Chondrocyte (in vitro differentiated cells): ENCODE measurements at places on chromosomes 12 and 14. TPM values are rescaled to one million over a fixed set of nuclear protein-coding genes. Genes with fewer than 3 reads are reported as not detected.
A peak's percentile ranks its signal among the peaks of the same experiment; 100 is the strongest.

The MYF6 gene
- total RNA-seq, result not detected in 3 replicates

The DRAM1 gene
- 7.0 to 11.6 TPM (median 9.3 TPM) in 3 replicates for total RNA-seq

The FOXG1 gene
- not detected in 3 replicates for total RNA-seq

The PRKD1 gene
- 10.1 to 14.5 TPM (median 11.1 TPM) in 3 replicates for total RNA-seq

The BTG1 gene
- total RNA-seq, result 28.3 to 56.8 TPM (median 53.6 TPM) in 3 replicates

The EPYC gene
- total RNA-seq, result not detected in 3 replicates

The KRT82 gene
- not detected in 3 replicates for total RNA-seq

The PLCZ1 gene
- total RNA-seq, result not detected in 3 replicates

DNA sequence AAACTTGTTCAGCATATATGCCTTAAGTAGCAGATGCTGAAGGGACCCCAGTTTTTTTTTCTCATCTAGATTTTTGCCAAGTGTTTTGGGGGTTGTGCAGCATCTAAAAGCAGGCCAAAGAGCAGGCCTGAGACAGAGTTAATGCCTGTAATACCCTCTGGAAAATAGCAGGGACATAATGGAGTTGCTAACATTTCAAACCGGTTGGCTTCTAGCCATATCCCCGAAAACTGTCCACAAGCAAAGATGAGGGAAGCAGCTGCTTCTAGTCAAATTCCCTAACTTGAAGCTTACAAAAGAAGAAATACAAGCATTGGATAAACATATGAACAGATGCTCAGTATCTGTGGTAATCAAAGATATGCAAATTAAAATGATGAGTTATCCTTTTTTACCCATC, 52.1 kb upstream of the AEBP2 start:
- DNase-seq, result no peak
- H3K27me3 ChIP-seq, result no peaks in the 10 kb centered on the region
- H3K4me1 ChIP-seq, result peaks cover 7% of the 10 kb centered on the region
- no peaks in the 10 kb centered on the region for H3K36me3 ChIP-seq
- H3K4me3 ChIP-seq, result no peak overlapping the region

- H3K4me3 ChIP-seq, result no peak overlapping the region
- H3K4me1 ChIP-seq, result no peaks in the 10 kb centered on the region
- no peak overlapping the region for H3K27ac ChIP-seq
- no peak for DNase-seq
- H3K36me3 ChIP-seq, result no peaks in the 10 kb centered on the region
These were observed 793.3 kb downstream of the DIO2 start for GRCh38 chr14:79417961-79418360.

DNA sequence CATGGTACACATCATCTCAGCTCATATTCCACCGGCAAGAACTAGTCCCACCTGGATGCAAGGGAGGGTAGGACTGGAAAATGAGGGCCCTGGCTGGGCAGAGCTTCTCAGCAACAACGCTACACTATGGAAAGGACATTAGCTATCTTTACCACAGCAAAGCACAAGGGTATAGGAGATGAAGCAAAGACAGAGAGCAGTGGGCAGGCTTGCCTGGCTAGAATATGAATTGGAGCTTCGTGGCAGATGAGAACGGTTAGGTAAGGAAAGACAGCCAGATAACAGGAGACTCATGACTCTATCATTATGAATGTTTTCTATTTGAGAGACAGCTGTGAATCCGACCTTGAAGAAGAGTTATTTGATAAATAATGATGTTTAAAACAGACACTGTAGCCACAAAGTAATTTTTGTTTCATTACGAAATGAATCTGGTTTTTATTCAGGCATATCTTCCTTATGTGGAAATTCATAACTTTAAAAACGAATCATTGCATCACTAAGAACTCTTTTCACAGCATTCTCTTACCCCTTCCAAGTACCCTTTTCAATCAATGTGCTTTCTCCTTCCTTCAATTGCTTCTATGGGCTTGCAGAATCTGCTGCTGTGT, 59.1 kb upstream of the PCED1B start:
- H3K27ac ChIP-seq, result no peak overlapping the region
- no peak for DNase-seq
- H3K4me3 ChIP-seq, result no peak overlapping the region
- no peaks in the 10 kb centered on the region for H3K36me3 ChIP-seq
- H3K27me3 ChIP-seq, result no peaks in the 10 kb centered on the region

DNA sequence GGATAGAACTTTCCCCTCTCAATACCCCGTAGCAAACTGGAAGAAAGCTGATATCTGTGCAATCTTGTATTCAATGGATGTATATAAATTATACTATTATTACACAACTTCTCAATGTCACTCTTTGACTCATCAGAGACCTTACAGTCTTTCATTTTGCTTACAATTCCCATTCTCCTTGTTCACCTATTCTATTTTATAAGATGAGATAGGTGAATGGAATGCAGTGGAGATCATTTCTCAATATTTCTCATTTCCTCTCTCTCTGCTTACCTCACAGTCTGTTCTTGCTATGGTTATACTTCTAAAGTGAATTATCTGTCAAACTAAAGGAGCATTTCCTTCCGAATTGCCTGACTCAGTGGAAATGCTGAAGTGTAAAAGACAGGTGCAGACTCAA, 14.9 kb downstream of the FOXA1 start:
- peaks cover 52% of the 10 kb centered on the region for H3K27me3 ChIP-seq
- H3K27ac ChIP-seq, result no peak overlapping the region
- DNase-seq, result no peak
- no peak overlapping the region for H3K4me3 ChIP-seq
- H3K36me3 ChIP-seq, result no peaks in the 10 kb centered on the region
- no peaks in the 10 kb centered on the region for H3K4me1 ChIP-seq

- H3K36me3 ChIP-seq, result no peaks in the 10 kb centered on the region
- H3K27me3 ChIP-seq, result peaks cover 23% of the 10 kb centered on the region
These were observed 342.9 kb downstream of the PAWR start for GRCh38 chr12:79347866-79348265.

GRCh38 chr12:119171691-119172425, 6.9 kb upstream of the HSPB8 start:
- H3K27ac ChIP-seq, result no peak overlapping the region
- H3K4me3 ChIP-seq, result no peak overlapping the region
- H3K4me1 ChIP-seq, result peaks cover 10% of the 10 kb centered on the region
- no peaks in the 10 kb centered on the region for H3K36me3 ChIP-seq
- peaks cover 29% of the 10 kb centered on the region for H3K27me3 ChIP-seq

GRCh38 chr12:90304231-90304630, 595.6 kb upstream of the ATP2B1 start:
- H3K36me3 ChIP-seq, result no peaks in the 10 kb centered on the region
- no peak for DNase-seq
- no peak overlapping the region for H3K27ac ChIP-seq
- H3K4me3 ChIP-seq, result no peak overlapping the region
- H3K27me3 ChIP-seq, result no peaks in the 10 kb centered on the region
- H3K4me1 ChIP-seq, result peaks cover 33% of the 10 kb centered on the region

DNA sequence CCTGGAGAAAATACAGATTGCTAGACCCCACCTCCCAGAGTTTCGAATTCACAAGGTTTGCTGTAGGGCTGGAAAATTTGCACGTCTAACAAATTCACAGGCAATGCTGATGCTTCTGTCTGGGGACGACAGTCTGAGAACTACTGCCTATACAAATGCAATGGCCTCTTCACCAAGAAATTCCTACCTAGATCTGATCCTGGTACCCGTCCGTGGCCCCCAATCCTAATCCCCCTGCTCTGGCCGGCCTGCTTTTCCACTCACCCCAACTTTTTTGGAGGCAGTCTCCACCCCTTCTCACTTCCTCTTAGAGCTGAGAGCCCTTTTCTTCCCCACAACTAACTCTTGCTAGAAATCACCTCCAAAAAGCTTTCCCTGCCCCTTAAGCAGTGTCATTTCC, 3.1 kb upstream of the SSH1 start:
- H3K4me1 ChIP-seq, result peaks cover 24% of the 10 kb centered on the region
- H3K36me3 ChIP-seq, result peaks cover 11% of the 10 kb centered on the region
- H3K4me3 ChIP-seq, result no peak overlapping the region

DNA sequence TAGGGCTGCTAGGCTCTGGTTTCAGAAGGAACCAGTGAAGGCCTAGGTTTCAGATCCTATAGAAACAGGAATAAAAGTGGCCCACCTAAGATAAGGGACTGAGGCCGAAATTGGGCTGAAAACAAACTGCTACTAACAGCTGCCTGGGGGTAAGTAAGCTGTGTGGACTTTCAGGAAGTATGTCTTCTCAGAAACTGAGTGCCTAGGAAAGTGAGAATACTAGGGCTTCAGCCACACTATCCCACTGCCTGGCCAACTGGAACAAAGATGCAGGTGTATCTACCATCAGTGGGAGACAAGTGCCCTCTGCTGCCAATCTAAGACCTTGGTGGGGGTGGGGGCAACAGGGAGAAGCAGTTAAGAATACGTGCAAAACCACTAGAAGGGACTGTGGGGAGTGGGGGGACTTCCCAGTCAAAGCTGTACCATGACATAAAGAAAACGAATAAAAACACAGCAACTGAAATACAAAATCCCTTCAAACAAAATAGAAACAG, 82.5 kb downstream of the MED13L start:
- peaks cover 78% of the 10 kb centered on the region for H3K4me1 ChIP-seq
- DNase-seq, result no peak
- H3K27ac ChIP-seq, result peak overlapping the region; percentile 17
- H3K36me3 ChIP-seq, result no peaks in the 10 kb centered on the region
- no peak overlapping the region for H3K4me3 ChIP-seq

DNA sequence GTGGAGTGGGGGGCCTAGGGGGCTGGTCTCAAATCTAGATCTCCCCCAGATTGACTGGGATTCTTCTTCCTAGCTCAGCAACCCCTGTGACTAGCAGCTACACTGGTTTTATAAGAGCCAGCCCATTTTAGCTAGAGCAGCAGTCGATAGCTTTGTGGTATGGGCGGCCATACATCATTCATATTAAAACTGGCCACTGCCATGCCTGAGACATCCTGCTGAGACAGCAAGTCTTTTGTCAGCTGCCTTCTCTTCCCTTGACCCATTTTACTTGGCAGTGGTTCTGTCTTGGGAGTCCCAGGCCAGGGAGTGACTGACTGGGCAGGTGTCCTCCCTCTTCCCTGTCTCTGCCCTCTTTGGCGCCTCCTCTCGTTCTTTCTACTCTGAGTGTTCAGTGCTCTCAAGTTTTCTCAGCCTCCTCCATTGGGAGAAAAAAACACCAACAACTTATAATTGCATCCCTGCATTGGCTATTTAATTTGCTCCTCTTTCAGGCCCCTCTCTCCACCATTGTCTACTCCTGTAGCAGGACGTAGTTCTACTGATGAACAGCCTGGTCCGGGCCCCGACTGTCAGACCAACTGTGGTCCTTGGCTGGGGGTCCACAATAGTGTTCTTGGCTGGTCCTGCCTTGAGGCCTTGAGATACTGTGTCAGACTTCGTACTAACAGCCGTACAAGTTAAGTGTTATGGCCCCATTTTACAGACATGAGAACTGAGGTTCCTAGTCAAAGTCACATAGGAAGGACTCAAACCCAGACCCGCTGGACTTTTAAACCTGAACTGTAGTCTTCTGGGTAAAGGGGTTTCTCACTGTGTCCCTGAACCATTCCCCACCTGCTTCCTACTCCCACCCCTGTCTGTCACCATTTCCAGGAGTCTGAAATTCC, 18.3 kb upstream of the JDP2 start:
- no peaks in the 10 kb centered on the region for H3K4me1 ChIP-seq
- no peak overlapping the region for H3K4me3 ChIP-seq
- no peak for DNase-seq

GRCh38 chr14:100841066-100841760, 15.3 kb downstream of the MEG3 start:
- DNase-seq, result peak; percentile 68
- H3K36me3 ChIP-seq, result no peaks in the 10 kb centered on the region
- H3K27ac ChIP-seq, result no peak overlapping the region

GRCh38 chr12:5204271-5204670, 160.6 kb downstream of the KCNA5 start:
- no peaks in the 10 kb centered on the region for H3K4me1 ChIP-seq
- H3K27ac ChIP-seq, result no peak overlapping the region
- no peak overlapping the region for H3K4me3 ChIP-seq
- H3K27me3 ChIP-seq, result peaks cover 11% of the 10 kb centered on the region
- DNase-seq, result no peak

- peaks cover 19% of the 10 kb centered on the region for H3K4me1 ChIP-seq
- H3K4me3 ChIP-seq, result peak overlapping the region; percentile 77
- no peak for DNase-seq
- H3K36me3 ChIP-seq, result no peaks in the 10 kb centered on the region
- peak overlapping the region; percentile 85 for H3K27ac ChIP-seq
These were observed 5.3 kb upstream of the GDF11 start for GRCh38 chr12:55737581-55738122.

DNA sequence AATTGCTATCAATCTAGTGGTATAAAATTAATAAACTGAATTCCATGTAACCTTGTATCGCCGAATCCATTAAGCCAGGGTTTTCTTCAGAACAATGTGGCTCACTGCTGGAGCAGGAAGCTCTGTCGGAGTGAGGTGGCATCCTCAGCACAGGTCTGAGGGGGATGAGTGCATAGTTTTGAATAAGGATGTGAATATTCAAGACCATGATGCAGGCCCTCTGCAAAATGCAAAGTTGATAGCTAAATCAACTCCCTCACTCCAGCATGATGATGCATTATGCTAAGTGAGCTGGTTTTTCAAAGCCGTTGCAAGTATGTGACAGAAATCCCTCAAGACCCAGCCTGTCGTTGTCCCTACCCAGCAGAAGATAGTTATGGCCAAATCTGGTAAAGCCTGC, 53.0 kb downstream of the TRIM9 start:
- H3K4me3 ChIP-seq, result no peak overlapping the region
- H3K27me3 ChIP-seq, result no peaks in the 10 kb centered on the region
- H3K27ac ChIP-seq, result no peak overlapping the region
- H3K36me3 ChIP-seq, result no peaks in the 10 kb centered on the region

GRCh38 chr12:28189784-28190320, 404 bp upstream of the CCDC91 start:
- peak overlapping the region; percentile 88 for H3K4me3 ChIP-seq
- peak overlapping the region; percentile 98 for H3K27ac ChIP-seq
- DNase-seq, result no peak
- H3K36me3 ChIP-seq, result peaks cover 2% of the 10 kb centered on the region

- H3K36me3 ChIP-seq, result no peaks in the 10 kb centered on the region
- no peak overlapping the region for H3K27ac ChIP-seq
- DNase-seq, result no peak
- H3K4me3 ChIP-seq, result no peak overlapping the region
- H3K4me1 ChIP-seq, result peaks cover 8% of the 10 kb centered on the region
- H3K27me3 ChIP-seq, result no peaks in the 10 kb centered on the region
These were observed 68.3 kb downstream of the ZC3H14 start for GRCh38 chr14:88631091-88631490.

GRCh38 chr12:106341086-106341877, 16.3 kb upstream of the POLR3B start:
- no peaks in the 10 kb centered on the region for H3K27me3 ChIP-seq
- H3K36me3 ChIP-seq, result peaks cover 8% of the 10 kb centered on the region
- no peak overlapping the region for H3K4me3 ChIP-seq
- DNase-seq, result no peak

DNA sequence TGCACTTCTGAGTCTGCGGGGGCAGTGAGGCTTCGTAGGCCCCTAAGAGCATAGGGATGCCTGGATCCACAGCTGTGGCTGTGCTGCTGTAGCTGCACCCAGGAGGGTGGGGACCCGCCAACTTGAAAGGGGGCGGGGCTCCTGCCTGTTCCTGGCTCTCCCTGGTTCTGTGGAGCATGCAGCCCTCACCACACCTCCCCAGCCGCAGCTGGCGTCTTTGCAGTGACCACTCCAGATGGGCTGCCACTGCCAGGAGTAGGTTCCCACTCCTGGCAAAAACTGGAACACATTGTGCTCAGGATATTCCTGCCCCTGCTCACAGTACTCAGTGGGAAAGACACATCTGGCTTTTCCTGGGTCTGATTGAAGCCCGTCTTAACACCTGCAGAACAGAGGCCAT, 35.8 kb downstream of the TIMELESS start:
- no peak overlapping the region for H3K27ac ChIP-seq
- peaks cover 4% of the 10 kb centered on the region for H3K4me1 ChIP-seq
- H3K27me3 ChIP-seq, result no peaks in the 10 kb centered on the region
